Activated T-cell treated with anti-CD3 and anti-CD28 coated beads, Interleukin-2, amount 50 U/mL, for 24 hours (primary cell): ENCODE measurements at places on chromosomes 6 and 20.

- peaks cover 24% of the 10 kb centered on the region for H3K36me3 ChIP-seq
- H3K4me1 ChIP-seq = no peaks in the 10 kb centered on the region
- no peak for DNase-seq
- H3K27me3 ChIP-seq = no peaks in the 10 kb centered on the region
- H3K4me3 ChIP-seq = no peak overlapping the region
Observed at GRCh38 chr6:10626154-10626741, 68.2 kb downstream of the C6orf52 start.

- DNase-seq = no peak
- H3K27ac ChIP-seq = no peak overlapping the region
- H3K4me3 ChIP-seq = no peak overlapping the region
- H3K4me1 ChIP-seq = no peaks in the 10 kb centered on the region
- H3K27me3 ChIP-seq = no peaks in the 10 kb centered on the region
Observed at GRCh38 chr20:61846741-61847419, 218.8 kb downstream of the TAF4 start.

GRCh38 chr6:6221787-6222535, 98.5 kb downstream of the F13A1 start:
- H3K4me1 ChIP-seq = no peaks in the 10 kb centered on the region
- no peak overlapping the region for H3K27ac ChIP-seq
- peaks cover 33% of the 10 kb centered on the region for H3K27me3 ChIP-seq
- H3K36me3 ChIP-seq = no peaks in the 10 kb centered on the region

GRCh38 chr6:5763407-5763806, 243.3 kb downstream of the NRN1 start:
- peaks cover 1% of the 10 kb centered on the region for H3K4me1 ChIP-seq
- H3K27ac ChIP-seq = no peak overlapping the region
- peaks cover 13% of the 10 kb centered on the region for H3K36me3 ChIP-seq
- H3K27me3 ChIP-seq = no peaks in the 10 kb centered on the region

DNA sequence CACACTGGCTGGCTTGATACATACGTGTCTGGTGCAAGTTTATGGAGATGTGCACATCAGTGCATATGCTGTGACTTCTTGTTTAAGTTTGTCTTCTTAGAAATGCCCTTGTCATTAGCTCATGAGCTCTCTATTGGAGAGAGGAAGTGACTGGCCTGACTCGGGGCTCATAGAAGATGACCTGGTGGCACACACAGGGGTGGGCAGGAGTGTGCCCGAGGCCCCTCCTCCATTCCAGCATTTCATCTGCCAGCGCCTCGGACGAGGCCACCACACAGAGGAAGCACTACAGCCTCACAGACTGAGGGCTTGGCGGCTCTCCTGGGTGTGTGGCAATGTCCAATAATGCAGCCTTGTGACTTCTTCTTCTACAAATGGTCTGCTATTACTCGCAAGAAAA, 109.7 kb downstream of the FAM120B start:
- H3K36me3 ChIP-seq = no peaks in the 10 kb centered on the region
- no peaks in the 10 kb centered on the region for H3K4me1 ChIP-seq

GRCh38 chr20:58202044-58202443, 26.4 kb downstream of the ANKRD60 start:
- H3K4me3 ChIP-seq = no peak overlapping the region
- no peaks in the 10 kb centered on the region for H3K36me3 ChIP-seq
- H3K4me1 ChIP-seq = no peaks in the 10 kb centered on the region
- no peak for DNase-seq
- no peaks in the 10 kb centered on the region for H3K27me3 ChIP-seq

GRCh38 chr6:786946-787763, 94.2 kb upstream of the EXOC2 start:
- no peaks in the 10 kb centered on the region for H3K36me3 ChIP-seq
- peaks cover 17% of the 10 kb centered on the region for H3K27me3 ChIP-seq
- no peak overlapping the region for H3K27ac ChIP-seq
- H3K4me3 ChIP-seq = no peak overlapping the region
- H3K4me1 ChIP-seq = peaks cover 24% of the 10 kb centered on the region

GRCh38 chr6:1612299-1612973, 2.7 kb downstream of the FOXC1 start:
- H3K4me3 ChIP-seq = peak overlapping the region; percentile 73
- DNase-seq = no peak
- peaks cover 66% of the 10 kb centered on the region for H3K27me3 ChIP-seq
- H3K36me3 ChIP-seq = peaks cover 1% of the 10 kb centered on the region
- peaks cover 29% of the 10 kb centered on the region for H3K4me1 ChIP-seq

- no peaks in the 10 kb centered on the region for H3K27me3 ChIP-seq
- H3K4me3 ChIP-seq = no peak overlapping the region
- no peaks in the 10 kb centered on the region for H3K4me1 ChIP-seq
- no peak overlapping the region for H3K27ac ChIP-seq
- H3K36me3 ChIP-seq = no peaks in the 10 kb centered on the region
Observed at GRCh38 chr20:7180256-7181045, 413.0 kb downstream of the BMP2 start.

DNA sequence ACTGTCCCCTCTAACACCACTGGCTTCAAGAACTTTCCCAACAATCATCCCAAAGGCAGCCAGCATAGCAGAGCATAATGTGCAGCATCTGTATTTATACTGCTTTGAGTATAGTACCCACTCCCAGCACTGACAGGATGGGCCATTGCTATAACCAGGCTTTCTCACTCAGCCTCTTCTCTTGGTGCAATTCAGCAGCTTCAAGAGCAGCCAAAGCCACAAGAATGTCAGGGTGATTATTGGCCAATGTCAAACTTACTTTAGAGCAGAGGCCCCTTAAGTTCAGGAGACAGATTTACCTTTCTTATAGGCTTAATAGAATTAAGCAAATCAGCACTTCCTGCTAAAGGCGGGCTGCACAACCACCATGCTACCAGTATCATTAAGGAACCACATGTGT, 232.4 kb upstream of the RSPO3 start:
- H3K4me3 ChIP-seq = no peak overlapping the region
- no peak overlapping the region for H3K27ac ChIP-seq
- DNase-seq = no peak
- no peaks in the 10 kb centered on the region for H3K27me3 ChIP-seq
- no peaks in the 10 kb centered on the region for H3K36me3 ChIP-seq

- H3K4me3 ChIP-seq = no peak overlapping the region
- H3K4me1 ChIP-seq = no peaks in the 10 kb centered on the region
- no peaks in the 10 kb centered on the region for H3K27me3 ChIP-seq
- H3K27ac ChIP-seq = no peak overlapping the region
- DNase-seq = no peak
Observed at GRCh38 chr6:130447374-130447773, 81.6 kb downstream of the TMEM200A start.

DNA sequence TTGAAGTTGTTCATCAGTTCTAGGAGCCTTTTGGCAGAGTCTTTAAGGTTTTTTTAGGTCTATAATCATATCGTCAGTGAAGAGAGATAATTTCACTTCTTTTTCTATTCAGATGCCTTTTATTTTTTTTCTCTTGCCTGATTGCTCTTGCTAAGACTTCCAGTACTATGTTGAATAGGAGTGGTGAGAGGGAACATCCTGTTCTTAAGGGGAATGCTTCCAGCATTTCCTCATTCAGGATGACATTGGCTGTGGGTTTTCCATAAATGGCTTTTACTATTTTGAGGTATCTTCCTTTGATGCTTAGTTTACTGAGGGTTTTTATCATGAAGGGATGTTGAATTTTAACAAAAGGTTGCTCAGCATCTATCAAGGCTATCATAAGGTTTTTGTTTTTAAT, 109.5 kb downstream of the CLVS2 start:
- no peak overlapping the region for H3K27ac ChIP-seq
- no peak overlapping the region for H3K4me3 ChIP-seq
- no peaks in the 10 kb centered on the region for H3K36me3 ChIP-seq
